ENCODE measurements at places on chromosomes 11 and 22. TPM values are rescaled to one million over a fixed set of nuclear protein-coding genes. Genes with fewer than 3 reads are reported as not detected.
A peak's percentile ranks its signal among the peaks of the same experiment; 100 is the strongest.

The SULT4A1 gene
- total RNA-seq: 0.50 TPM

The UBQLNL gene
- not detected for total RNA-seq

The TPH1 gene
- total RNA-seq: not detected

The IL18 gene
- 68.3 TPM for total RNA-seq

The SMIM35 gene
- total RNA-seq: not detected

The KRTAP5-2 gene
- not detected for total RNA-seq

The KCTD14 gene
- total RNA-seq: not detected

The CASP1 gene
- total RNA-seq: 3.1 TPM

The UBQLN3 gene
- total RNA-seq: not detected

The F2 gene
- not detected for total RNA-seq

The FOLR1 gene
- 0.50 TPM for total RNA-seq

The CEP57 gene
- total RNA-seq: 30.2 TPM

- DNase-seq: no peak
Observed at GRCh38 chr11:87712802-87713202, 462.4 kb downstream of the RAB38 start.

- DNase-seq: no peak
Observed at GRCh38 chr22:19476023-19476422, 3.0 kb downstream of the UFD1 start.

DNA sequence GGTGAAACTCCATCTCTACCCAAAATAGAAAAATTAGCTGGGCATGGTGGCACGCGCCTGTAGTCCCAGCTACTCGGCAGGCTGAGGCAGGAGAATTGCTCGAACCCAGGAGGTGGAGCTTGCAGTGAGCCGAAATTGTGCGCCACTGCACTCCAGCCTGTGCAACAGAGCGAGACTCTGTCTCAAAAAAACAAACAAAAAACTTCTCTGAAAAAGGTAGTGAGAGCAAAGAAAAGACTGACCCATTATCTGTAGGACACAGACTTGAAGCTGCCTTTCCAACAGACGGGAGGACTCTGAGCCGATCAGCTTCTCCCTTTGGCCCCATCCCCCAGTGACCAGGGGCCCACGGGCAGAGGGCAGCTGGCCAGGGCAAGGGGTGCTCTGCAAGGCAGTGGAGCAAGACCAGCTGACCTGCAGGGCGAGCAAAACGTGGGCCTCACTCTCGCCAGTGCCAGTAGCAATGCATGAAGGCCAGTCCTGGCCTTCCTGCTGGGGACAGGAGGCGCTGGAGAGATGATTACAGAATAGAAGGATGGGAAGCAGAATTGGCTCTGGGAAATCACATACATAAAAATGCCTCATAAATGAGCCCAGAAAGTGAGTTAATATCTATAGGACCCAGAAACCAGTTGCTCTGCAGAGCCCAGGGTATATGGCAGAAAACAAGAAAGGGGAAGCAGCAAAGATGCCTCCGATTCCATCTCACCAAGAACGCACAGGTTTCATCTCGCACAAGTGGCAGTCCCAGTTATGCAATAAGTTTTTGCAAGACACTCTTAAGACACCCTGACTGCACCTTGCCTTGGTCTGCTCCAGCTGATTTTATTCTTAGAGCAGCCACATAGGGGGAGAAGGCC is 2.8 kb downstream of the EHD1 start:
- DNase-seq: no peak

- no peak for DNase-seq
Observed at GRCh38 chr11:110158317-110159200, 65.4 kb downstream of the ZC3H12C start.

GRCh38 chr11:129861702-129862522 is 33.5 kb downstream of the NFRKB start:
- DNase-seq: peak; percentile 89

GRCh38 chr22:31378123-31378522 is 21.3 kb upstream of the DRG1 start:
- no peak for DNase-seq

DNA sequence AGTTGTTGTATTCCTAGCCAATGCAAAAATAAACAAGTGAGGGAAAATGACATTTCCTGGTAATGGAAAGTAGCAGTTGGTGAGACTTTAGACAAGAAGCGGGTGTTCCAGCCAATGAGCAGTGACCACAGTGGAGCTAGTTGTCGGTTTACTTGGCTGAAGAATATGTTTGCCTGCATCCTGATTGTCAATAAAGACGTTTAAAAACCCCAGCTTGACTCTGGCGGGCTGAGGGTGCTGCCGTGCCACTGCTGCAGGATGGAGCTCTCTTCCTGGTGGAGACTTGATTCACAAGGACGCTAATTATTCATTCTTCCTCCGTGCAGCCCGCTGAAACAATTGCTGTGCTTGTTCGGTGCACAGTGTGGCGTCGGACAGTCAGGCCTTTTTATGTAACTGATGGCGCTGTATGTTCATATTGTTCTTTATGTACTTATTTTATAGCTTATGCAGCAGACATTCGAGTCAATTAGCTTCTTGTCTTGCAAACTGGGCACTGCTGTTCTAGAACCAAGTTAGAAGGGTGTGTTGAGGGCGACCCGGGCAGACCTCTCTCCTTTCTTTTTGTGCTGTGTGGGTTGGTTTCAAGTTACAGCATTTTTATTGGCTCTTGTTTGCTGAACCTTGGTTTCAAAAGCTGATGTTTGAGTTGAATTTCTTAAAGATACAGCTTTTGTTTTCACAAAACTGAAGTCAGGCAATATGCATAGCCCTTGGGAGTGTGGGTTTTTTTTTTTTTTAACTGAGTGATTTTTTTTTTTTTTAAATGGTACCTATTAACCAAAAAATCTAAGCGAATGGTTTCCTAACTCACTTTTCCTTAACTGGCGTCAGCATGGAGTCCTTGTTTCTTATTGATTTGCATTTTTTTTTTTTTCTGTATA is 153.9 kb downstream of the TEAD1 start:
- peak; percentile 73 for DNase-seq

DNA sequence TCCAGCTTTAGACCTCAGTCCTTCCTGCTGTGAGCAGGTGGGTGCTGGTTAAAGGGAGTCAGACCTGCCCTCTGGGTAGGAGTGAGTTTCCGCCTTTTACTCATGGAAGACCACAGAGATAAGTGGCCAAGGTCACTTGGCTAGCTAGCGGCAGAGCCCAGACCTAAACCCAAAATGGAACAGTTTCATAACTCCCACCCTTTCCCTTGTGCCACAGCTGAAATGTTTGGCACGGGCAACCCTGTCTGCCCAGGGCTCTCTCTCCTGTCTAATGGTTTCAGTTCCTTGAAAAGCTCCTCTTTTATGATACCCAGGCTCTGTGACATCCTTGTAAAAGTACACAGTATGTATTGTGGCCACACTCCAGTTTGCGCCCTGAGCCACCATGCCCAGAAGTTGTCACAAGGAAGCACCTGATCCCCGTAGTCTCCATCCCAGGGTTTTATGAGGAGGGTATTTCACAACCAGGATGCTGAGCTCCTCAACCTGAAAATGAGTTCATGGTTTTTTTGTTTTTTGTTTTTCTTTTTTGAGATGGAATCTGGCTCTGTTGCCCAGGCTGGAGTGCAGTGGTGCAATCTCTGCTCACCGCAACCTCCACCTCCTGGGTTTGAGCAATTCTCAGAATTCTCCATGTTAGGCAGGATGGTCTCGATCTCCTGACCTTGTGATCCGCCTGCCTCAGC is 5.1 kb downstream of the MB start:
- DNase-seq: no peak

- DNase-seq: no peak
Observed at GRCh38 chr11:58142761-58143160, 17.4 kb upstream of the OR9I1 start.

GRCh38 chr11:371716-372590 is 2.7 kb downstream of the B4GALNT4 start:
- DNase-seq: no peak

- DNase-seq: no peak
Observed at GRCh38 chr22:41787331-41787730, 13.1 kb upstream of the CCDC134 start.

DNA sequence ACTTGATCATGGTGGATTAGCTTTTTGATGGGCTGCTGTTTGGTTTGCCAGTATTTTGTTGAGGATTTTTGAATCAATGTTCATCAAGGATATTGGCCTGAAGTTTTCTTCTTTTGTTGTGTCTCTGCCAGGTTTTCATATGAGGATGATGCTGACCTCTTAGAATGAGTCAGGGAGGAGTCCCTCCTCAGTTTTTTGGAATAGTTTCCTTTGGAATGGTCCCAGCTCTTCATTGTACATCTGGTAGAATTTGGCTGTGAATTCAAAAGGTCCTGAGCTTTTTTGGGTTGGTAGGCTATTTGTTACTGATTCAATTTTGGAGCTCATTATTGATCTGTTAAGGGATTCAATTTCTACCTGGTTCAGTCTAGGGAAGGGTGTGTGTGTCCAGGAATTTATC is 78.1 kb downstream of the CTSC start:
- no peak for DNase-seq

DNA sequence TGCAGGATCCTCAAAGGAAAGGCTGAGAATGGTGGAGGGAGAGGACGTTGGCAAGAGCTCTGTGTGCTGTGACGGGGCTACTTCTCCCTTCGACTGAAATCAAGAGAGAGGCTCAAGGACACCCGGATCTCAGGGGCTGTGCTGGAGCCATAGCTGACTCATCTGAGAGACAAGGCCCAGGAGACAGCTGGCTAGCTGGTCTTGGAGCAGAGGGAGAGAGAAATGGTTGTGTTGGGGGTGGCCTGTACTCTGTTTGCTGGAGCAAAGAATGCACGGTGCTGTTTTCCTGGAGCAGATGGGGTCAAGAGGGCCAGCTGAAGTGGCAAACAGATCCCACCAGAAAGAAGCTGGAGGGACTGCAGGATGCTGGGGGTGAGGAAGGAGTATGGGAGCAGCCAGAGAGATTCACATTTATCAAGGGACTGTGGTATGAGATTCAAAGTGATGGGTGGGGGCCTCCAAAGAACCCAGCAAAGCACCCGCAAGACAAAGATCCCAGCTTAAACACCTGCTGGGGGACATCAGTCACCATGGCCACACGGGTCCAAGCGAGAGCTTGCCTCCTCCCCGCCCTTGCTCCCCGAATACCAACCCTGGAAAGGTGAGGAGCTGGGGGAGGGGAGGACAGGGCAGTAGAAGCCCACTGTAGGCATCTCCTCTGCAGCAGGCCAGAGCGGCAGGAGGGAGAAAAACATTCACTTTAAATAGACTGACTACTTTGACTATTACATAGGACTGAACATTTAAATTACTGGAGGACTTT is 40.8 kb downstream of the MAP6 start:
- no peak for DNase-seq

GRCh38 chr11:130638033-130638432 is 189.6 kb downstream of the ADAMTS15 start:
- DNase-seq: peak; percentile 59

DNA sequence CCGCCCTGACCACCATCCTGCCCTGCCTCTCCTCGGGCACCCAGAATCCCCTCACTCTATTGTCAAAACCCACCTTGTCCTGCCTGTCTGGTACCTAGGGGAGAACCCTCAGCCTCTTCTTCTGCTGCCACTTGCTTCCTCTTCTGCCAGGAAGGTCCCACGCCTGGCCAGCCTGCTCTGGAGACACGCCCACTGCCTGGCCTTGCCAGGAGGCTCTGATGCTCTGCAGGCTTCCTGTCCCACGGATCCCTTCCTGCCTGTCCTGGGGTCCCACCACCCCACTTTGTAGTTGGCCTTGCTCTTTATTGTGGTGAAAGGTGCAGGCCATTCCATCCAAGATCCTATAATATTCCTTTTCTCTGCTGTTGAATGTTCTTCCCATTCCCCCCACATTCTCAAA is 63.4 kb downstream of the BMAL1 start:
- no peak for DNase-seq

GRCh38 chr11:110124605-110125004 is 31.4 kb downstream of the ZC3H12C start:
- no peak for DNase-seq

DNA sequence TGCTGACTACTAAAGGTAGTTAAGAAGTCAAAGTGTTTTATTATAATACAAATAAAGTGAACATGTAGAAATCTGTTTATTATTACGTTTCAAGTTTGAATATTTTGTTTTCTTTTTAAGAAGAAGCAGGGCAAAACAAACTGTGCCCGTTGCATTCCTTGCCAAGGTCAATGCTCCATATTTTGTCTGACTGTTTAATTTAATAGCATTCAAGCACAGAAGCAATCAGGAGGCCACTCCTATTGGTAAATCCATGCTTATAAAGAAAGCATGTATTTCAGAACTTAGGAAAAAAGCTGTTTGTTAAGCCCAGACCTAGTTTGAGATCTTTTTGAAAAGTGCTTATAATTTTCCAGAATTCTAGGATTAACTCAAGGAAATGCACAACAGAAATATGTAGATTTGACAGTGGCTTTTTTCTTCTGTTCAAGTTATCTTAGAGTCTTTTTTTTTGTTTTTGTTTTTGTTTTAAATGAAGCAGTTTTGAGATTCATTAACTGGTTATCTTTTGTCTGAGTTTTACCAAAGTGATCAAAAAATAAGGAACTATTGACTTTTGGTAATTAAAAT is 51.7 kb downstream of the ARHGAP42 start:
- no peak for DNase-seq

DNA sequence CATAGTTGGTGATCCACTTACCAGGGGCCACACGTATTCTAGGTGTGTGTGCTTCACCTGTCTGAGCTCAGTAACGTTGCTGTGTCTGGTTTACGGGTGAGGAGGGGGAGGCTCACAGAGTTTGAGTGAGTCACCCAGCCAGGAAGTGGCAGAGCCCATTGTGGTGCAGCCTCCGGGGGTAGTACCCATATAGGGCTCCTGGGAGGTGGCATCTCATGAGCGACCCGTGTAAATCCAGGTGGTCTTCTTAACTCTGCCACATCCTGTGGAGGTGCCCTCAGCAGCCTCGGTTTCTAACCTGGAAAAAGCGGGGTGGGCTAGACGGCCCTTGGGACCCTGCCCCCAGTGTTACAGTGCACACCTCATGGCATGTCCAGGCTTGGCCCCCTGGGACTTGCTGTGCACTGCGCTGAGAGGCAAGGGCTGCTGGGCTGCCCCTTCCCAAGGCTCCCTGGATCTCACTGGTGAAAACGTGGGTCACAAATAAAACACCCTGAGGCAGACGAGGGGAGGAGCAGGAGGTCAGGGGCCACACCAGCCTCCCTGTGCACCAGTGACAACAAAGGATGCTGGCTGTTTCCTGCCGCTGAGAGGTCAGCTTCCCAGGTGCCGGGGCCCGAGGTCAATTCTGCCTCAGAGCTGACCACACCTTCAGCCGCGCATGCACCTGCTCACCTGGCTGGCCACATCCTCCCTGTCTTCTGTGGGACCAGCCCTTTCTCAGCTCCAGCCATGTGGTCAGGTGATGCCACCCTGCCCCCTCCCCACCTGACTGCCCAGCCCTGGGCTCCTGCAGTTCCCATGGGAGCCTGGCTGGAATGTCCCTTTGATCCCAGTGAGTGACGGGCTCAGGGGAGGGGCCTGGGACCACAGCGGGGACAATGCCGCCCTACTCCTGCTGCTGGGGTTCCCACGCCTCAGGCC is 305.1 kb downstream of the CTTN start:
- no peak for DNase-seq

- peak; percentile 63 for DNase-seq
Observed at GRCh38 chr11:70755410-70756158, 357.3 kb downstream of the CTTN start.

Data from A172 (cell line).